NCI-H2107 (cell line): ENCODE measurements at places on chromosomes 7 and 10.

GRCh38 chr7:120996333-120996987 lies 7.9 kb downstream of the CPED1 start:
- no peak for DNase-seq

GRCh38 chr7:16594061-16594460 lies 51.5 kb downstream of the ANKMY2 start:
- no peak for DNase-seq

DNA sequence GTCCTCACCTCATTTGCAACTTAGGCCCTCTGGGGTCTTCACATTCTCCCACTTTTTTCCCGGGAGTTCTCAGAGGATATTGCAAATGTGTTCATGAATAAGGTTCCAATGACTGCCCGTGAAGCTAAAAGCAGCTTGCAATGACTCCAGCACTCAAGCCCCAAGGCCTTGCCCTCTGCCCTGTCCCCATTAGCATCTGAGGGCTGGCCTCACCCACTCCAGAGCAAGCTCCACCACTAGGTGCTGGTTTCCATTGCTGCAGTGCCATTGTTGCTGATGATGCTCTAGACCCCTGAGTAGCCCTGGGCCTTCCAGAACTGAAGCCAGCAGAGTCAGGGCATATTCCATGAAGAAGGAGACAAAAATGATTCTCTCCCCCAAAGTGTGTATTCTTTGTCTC lies 236.8 kb downstream of the DYNC1I1 start:
- no peak for DNase-seq

DNA sequence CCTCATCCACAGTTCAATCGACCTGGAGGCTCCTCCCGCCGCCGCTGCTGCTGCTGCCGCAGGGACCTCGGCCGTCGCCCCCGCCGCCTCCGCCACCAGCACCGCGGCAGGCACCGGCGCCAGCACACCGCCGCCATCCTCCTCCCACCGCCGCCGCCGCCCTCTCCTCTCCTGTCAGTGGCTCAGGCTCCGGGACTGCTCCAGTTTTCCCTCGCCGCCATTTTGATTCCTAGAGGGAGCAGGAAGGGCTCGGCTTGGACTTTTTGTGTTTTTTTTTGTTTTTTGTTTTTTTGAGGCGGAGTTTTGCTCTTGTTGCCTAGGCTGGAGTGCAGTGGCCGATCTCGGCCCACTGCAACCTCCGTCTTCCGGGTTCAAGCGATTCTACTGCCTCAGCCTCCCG lies 3.0 kb upstream of the MCM10 start:
- DNase-seq, result no peak

- no peak for DNase-seq
Observed at GRCh38 chr10:37680716-37681616, 176.4 kb downstream of the ZNF248 start.

- no peak for DNase-seq
Observed at GRCh38 chr7:142001163-142001874, 5.6 kb downstream of the MGAM start.
